ENCODE measurements at places on chromosomes 4 and X. TPM values are rescaled to one million over a fixed set of nuclear protein-coding genes. Genes with fewer than 3 reads are reported as not detected.

- DNase-seq, result no peak
These were observed 557 bp downstream of the PIGG start for GRCh38 chr4:499567-499966.

DNA sequence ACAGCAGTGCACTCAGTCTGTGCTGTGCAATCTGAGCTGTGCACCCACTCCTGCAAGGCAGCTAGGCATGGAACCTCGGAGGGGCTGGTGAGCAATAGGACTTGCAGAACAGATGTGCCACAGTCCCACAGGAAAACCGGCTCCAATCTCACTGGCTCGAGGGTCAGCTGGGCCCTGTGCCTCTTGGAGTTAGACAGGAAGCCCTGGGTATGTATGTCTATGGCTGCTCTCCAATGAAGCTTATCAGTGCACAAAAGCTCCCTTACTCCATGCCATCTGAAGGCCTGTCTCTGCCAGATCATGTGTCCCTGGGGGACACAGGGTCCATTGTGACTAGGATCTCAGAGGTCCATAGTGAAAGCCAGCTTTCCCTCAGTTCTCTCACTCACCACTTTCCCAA lies 335.8 kb downstream of the SH3BGRL start:
- DNase-seq, result no peak

GRCh38 chr4:106486533-106486932 lies 118.0 kb upstream of the GIMD1 start:
- no peak for DNase-seq

DNA sequence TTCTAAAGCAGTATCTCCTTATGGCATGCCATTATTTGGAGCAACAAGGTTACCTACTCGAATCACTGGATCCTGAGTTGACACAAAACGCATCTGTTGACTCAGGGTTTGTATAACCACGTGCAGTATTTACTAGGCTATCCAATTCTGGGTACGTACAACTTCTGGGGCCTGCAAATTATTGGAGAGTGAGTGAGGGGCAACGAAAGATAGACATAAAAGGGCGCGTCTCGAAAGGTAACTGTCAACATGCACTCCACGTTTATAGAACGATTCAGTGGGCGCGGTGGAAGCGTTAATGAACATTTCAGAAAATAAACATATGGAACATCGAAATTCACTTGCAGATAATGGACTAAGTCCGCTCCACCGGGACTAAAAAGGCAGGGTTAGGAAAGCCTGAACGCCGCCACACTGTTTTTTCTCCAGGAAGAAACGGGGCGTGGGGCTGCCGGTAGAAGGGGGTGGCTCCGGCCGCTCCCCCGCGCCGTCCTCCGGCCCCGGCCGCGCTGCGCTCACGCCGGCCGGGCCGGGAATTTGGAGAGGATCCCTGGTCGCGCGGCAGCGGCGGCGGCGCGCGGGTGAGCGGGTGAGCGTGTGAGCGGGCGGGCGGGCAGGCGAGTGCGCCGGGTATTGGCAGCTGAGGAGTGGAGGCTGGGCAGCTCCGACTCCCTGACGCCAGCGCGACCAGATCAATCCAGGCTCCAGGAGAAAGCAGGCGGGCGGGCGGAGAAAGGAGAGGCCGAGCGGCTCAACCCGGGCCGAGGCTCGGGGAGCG lies at the start of gene SMAD1:
Gene SMAD1, plus strand, starts transcription at position 690 of the 778 bp plus-strand sequence. CDS start 32,761 bp downstream, outside the sequence.
- DNase-seq, result peak; percentile 94

DNA sequence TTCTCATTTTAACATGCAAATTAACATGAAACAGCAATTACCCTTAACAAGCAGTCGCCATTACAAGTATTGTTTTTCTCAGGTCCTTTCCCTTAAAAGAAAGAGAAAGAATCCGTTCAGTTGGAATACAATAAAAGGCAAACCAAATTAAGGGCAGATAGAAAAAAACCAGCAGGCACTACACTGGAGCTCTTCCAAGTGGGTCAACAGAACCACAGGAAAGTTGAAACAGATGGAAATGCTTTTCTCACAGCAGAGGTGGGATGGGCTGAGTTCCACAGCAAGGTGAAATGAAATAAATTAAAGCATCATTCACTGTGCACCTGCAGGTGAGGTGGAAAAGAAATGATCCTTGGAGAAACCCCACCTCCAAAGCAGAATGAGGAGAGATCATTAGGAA lies 102.6 kb downstream of the APBB2 start:
- DNase-seq, result no peak

DNA sequence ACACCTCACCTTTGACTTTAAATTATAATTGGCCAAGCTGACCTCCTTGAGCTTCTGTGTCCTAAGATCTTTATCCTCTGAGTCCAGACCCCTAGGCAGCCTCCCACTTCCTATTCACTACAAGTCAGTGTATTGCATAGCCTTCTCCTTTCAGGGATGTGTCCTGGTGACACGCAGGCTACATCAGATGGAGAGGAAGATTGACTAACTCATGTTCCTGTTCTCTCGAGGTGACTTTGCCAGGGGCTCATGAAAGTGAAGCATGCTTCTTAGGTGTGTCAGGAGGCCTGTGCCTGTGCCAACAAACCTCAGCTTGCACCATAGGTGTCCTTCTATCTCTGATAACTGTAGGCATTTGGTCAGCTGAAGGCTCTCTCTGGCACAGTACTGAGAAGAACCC lies 195.7 kb upstream of the HS3ST1 start:
- no peak for DNase-seq

DNA sequence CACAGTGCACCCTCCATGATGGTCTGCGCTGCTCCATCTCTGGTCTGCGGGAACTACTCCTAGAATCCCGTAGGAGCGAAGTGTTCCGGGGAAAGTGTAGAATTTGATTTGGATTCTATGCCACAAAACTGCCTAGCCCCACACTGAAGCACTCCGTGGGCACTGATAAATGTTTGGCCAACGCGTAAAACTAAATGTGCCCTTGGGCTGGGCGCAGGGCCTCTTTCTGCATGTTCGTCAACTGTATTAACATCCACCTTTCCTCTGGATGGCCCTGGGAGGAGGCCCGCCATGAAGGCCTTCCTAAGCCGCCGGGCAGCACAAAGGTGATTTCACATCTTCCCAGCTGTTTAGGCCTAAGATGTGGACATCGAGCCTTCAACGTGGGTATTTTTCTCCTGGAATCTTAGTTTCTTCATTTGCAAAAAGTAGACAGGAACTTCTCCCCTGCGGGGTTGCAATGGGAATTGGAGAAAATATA lies 2.6 kb downstream of the MSX1 start:
- DNase-seq, result no peak

DNA sequence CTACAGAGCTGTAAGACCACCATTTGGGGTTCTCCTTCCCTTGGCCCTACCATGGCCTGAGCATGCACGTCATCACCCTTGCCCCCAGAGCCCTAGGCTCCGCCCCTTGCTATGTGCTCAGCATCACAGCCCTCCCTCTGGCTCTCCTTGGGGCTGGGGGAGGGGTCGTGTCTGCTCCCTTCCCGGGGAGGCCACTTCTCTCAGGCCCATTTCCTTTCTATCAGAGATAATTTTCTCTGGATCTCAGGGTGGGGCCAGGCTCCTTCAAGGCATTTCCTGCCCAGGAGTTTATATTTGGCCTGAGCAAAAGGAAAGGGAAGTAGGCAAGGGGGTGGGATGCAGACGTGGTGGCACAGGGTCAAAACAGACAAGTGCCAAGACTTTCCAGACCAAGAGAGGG lies 55.9 kb downstream of the STARD8 start:
- no peak for DNase-seq

DNA sequence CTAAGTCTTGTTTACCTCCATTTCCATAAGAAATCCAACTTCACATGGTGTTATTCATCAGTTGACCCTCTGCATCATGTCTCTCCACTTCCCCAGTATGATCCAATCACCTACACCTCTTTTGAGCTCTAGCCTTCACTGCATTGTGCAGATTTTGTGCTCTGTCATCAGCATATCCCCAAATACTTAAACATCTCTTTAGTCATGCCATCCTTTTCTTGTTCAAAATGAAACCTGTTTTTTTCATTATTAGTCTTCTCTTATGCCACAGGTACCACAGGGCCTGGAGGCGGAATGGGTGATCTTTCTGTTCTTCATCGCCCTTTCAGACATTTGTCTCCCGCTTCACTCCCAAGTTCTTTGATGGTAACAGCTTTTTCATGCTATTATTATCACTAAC lies 382.7 kb upstream of the GALNTL6 start:
- no peak for DNase-seq

DNA sequence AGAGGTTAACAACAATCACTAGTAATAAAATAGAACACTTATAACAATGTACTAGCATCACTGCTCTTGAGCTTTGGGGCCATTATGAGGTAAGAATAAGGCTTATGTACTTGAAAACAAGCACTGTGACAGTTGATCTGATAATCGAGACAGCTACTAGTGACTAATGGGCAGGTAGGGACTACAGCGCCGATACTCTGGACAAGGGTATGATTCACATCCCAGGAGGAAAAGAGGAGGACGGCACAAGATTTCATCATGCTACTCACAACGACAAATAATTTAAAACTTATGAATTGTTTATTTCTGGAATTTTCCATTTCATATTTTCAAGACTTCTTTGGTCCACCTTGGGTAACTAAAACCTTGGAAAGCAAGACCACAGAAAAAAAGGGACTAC lies 62.3 kb downstream of the FAM184B start:
- no peak for DNase-seq

- no peak for DNase-seq
These were observed 100.8 kb downstream of the ARSJ start for GRCh38 chr4:113878668-113879067.

DNA sequence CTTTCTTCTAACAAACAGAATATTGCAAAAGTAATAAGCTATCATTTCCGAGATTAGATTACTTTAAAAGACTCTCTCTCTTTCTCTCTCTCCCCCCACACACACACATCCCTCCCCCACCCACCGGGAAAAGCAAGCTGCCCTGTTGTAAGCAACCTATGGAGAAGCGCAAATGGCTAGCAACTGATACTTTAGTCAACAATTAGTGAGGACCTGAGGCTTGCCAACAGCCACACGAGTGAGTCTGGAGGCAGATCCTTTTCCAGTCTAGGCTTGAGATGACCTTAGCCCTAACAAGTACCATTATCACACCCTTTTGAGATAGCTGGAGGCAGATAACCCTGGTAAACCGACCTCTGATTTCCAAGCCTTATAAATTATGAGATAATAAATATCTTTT lies 19.7 kb upstream of the ADGRL3 start:
- no peak for DNase-seq

DNA sequence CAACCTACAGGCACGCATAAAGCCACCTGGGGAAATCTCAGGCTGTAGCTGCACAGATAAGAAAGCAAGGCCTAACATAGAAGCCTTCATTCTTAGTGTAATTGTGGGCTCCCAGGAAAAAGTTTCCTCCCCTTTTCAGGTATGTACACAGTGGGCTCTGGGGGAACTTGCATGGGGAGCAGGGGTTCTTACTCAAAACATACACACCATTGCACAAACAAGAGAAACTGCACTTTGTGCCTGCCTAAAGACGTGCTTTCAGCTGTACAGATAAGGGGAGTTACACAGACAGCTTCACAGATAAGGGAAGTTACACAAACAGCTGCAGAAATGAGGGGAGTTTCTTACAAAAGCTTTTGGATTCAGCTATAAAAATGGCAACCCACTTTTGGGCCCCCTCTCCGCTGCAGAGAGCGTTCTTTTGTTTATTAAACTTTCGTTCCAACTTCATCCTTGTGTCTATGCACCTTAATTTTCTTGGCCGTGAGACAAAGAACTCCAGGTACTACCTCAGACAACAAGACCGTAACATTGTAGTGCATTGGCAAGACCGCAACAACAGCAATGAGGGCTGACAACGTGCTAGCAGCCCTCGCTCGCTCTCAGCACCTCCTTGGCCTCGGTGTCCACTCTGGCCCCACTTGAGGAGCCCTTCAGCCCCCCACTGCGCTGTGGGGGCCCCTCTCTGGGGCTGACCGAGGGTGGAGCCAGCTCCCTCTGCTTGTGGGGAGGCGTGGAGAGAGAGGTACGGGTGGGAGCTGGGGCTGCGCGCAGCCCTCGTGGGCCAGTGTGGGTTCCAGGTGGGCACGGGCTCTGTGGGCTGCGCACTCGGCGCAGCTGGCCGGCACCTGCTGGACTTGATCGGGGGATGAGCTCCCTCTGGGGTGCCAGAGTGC lies 317.5 kb downstream of the RAPGEF2 start:
- no peak for DNase-seq

DNA sequence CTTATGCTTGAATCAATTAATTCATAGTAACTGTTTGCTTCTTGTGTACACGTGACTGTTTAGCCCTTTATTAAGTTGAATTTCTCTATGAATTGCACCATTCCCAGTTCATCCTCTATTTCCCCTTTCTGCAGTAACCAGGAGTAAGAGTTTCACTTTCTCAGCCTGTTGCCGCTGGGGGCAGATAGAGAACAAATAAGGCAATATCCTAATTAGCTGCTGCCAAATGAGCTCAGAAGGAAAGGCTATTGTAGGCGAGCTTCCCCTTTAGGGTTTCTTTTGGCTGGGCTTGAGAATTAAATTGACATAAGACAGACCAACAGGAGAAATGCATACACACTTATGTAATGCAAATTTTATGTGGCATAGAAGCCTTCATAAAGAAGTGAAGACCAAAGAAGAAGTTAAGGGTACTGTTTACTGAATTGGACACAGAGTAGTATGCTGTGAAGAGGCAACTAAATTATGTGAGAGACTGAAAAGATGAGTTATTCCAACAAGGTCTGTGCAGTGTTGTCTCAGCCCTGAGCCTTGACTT lies 1594.7 kb downstream of the TECRL start:
- DNase-seq, result no peak

DNA sequence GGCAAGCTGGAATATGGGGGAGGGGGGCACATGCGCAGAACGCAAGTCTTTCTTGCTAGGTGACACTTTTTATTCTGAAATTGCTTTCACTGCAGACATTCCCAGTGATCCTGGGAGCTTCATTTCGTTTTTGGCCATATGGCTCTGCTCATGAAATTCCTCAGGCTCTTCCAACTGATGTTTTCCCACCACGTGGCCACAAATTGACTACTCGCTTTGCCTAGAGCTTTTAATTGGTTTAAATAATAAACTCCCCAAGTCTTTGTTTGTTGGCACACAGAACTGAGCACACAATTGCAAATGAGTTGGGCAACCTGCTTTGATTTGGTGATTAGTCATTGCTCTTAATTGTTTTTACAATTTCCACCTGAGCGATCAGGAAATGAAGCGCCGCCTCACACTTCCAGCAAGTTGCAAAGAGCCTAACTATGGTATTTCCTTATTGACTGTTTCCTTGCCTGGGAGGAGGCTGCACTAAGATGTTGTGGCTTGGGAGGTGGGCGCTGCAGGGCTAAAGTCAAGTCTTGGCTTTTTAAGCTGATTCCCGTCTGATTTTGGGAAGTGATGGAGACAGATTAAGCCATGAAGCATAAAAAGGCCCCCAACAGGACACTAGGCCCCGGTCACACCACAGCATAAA lies 282.5 kb downstream of the ZIC3 start:
- DNase-seq, result no peak

GRCh38 chr4:57023104-57023503 lies 44.4 kb downstream of the POLR2B start:
- no peak for DNase-seq

TLL1 gene
- 39.2 TPM for total RNA-seq

DRD5 gene
- not detected for total RNA-seq

SLC10A4 gene
- not detected for total RNA-seq

LIMCH1 gene
- total RNA-seq, result 0.29 TPM

ATP2B3 gene
- total RNA-seq, result 0.39 TPM

CYTL1 gene
- total RNA-seq, result 82.4 TPM

TMSB15A gene
- 6.6 TPM for total RNA-seq

CXorf49 gene
- not detected for total RNA-seq

CRMP1 gene
- 24.5 TPM for total RNA-seq

All from osteocyte (in vitro differentiated cells).